Type B pancreatic cell (in vitro differentiated cells): ENCODE measurements at places on chromosomes 3 and 15. TPM values are rescaled to one million over a fixed set of nuclear protein-coding genes. Genes with fewer than 3 reads are reported as not detected.
A peak's percentile ranks its signal among the peaks of the same experiment; 100 is the strongest.

MAP6D1 gene
- total RNA-seq, result 3.2 and 3.3 TPM in 2 replicates

SPTBN5 gene
- 3.1 and 4.2 TPM in 2 replicates for total RNA-seq

GOLGA6L7 gene
- not detected in 2 replicates for total RNA-seq

PLOD2 gene
- total RNA-seq, result 24.7 and 35.0 TPM in 2 replicates

GRCh38 chr15:86139828-86140227 lies 60.2 kb downstream of the AGBL1 start:
- H3K27ac ChIP-seq, result no peak overlapping the region
- H3K27me3 ChIP-seq, result peaks cover 13% of the 10 kb centered on the region
- DNase-seq, result no peak
- no peaks in the 10 kb centered on the region for H3K36me3 ChIP-seq

DNA sequence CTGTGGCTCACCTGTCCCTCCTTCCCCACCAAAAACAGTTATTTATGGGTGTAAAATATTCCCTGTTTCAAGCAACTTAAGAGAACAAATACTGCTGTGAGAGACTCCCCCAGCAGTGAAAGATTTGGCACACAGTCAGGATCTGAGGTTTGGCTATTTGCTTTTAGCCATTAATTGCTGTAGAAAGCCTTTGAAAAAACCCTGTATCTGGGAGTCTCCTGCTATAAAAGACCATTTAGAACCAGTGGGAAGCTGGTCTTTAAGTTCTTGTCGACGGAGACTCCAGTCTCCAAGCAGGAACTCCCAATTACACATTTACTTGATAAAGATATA lies 55.1 kb upstream of the PCSK6 start:
- H3K36me3 ChIP-seq, result no peaks in the 10 kb centered on the region
- H3K27ac ChIP-seq, result no peak overlapping the region
- no peak for DNase-seq
- no peaks in the 10 kb centered on the region for H3K4me1 ChIP-seq
- peaks cover 16% of the 10 kb centered on the region for H3K27me3 ChIP-seq
- H3K4me3 ChIP-seq, result no peak overlapping the region

DNA sequence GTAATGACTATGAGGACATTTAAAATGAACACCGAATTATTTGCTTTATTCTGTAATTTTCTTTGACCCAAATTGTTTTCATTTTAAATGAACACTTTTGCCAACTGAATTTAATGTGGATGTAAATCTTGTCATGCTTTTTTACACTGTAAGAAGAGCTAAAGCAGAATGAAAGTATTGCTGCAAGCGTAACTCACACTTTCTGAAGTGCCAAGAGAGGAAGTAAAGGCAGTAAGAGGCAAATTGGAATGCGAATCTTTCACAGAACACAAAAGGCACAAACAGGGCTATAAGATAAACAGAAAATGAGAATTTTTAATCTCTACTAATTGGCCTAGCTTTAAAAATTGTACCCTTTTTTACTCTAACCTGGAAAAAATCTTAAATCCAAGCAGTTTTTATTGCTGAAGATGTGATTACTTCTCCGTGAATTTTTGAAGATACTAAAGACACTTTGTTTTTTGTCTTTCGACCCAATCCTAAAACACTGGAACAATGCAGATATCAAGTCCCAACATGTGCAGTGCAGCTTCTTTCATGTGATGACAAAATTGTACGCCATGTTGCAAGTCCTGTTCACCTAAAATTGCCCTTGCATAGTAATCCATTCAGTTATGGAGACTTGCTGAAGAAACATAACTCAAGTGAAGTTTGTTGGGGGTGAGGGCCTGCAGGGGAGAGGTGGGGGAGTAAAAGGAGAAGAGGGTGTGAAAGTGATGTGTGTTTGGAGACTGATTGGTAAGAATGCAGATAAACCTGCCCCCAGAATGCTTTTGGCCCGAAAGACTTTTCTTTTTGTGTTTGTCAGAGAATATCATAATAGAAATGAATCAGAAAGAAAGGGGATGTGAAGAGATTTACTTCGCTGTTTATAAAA lies 1.4 kb downstream of the ARID3B start:
- peaks cover 5% of the 10 kb centered on the region for H3K36me3 ChIP-seq
- peak overlapping the region; percentile 96 for H3K27ac ChIP-seq
- peak overlapping the region; percentile 95 for H3K4me3 ChIP-seq
- peaks cover 46% of the 10 kb centered on the region for H3K4me1 ChIP-seq

- H3K27ac ChIP-seq, result no peak overlapping the region
- H3K4me3 ChIP-seq, result no peak overlapping the region
- H3K36me3 ChIP-seq, result no peaks in the 10 kb centered on the region
- DNase-seq, result no peak
- peaks cover 18% of the 10 kb centered on the region for H3K4me1 ChIP-seq
Measured at GRCh38 chr3:100129941-100130340, 15.6 kb upstream of the FILIP1L start.

DNA sequence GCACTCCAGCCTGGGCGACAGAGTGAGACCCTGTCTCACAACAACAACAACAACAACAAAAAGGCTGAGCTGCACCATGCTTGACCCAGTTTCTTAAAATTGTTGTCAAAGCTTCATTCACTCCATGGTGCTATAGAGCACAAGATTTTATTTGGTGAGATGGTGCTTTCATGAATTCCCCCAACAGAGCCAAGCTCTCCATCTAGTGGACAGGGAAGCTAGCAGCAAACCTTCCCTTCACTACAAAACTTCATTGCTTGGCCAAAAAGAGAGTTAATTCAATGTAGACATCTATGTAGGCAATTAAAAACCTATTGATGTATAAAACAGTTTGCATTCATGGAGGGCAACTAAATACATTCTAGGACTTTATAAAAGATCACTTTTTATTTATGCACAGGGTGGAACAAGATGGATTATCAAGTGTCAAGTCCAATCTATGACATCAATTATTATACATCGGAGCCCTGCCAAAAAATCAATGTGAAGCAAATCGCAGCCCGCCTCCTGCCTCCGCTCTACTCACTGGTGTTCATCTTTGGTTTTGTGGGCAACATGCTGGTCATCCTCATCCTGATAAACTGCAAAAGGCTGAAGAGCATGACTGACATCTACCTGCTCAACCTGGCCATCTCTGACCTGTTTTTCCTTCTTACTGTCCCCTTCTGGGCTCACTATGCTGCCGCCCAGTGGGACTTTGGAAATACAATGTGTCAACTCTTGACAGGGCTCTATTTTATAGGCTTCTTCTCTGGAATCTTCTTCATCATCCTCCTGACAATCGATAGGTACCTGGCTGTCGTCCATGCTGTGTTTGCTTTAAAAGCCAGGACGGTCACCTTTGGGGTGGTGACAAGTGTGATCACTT lies 2.0 kb downstream of the CCR5 start:
- no peak overlapping the region for H3K27ac ChIP-seq
- H3K27me3 ChIP-seq, result peaks cover 48% of the 10 kb centered on the region
- H3K36me3 ChIP-seq, result no peaks in the 10 kb centered on the region
- no peak for DNase-seq
- H3K4me3 ChIP-seq, result no peak overlapping the region
- H3K4me1 ChIP-seq, result peaks cover 6% of the 10 kb centered on the region

GRCh38 chr15:41438206-41438605 lies 21.3 kb downstream of the RTF1 start:
- no peak overlapping the region for H3K27ac ChIP-seq
- no peaks in the 10 kb centered on the region for H3K27me3 ChIP-seq
- peaks cover 25% of the 10 kb centered on the region for H3K36me3 ChIP-seq
- no peak overlapping the region for H3K4me3 ChIP-seq
- peaks cover 12% of the 10 kb centered on the region for H3K4me1 ChIP-seq
- no peak for DNase-seq

- no peaks in the 10 kb centered on the region for H3K36me3 ChIP-seq
- DNase-seq, result no peak
- peaks cover 20% of the 10 kb centered on the region for H3K4me1 ChIP-seq
- H3K27ac ChIP-seq, result no peak overlapping the region
Measured at GRCh38 chr15:40334941-40335795, 5.6 kb downstream of the CCDC9B start.

DNA sequence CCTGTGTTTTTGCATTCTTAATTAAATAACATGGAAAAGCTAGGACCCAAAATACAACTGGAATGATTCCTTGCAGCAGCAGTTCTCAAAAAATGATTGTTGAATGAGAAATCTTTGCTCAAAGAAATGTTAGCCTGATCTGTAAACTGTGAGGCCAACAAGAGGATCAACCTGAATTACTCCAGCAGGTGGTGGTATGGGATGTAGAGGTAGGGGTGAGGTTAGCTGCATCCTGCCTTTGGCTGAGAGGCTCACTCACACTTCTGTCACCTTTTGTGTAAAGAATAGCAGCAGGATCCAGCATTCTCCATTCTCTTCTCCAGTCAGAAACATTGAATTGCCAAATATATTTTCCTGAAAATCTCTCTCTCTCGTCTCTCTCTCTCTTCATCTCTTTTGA lies 26.5 kb upstream of the FAM98B start:
- no peaks in the 10 kb centered on the region for H3K4me1 ChIP-seq
- H3K27me3 ChIP-seq, result peaks cover 11% of the 10 kb centered on the region
- DNase-seq, result no peak
- no peak overlapping the region for H3K27ac ChIP-seq

DNA sequence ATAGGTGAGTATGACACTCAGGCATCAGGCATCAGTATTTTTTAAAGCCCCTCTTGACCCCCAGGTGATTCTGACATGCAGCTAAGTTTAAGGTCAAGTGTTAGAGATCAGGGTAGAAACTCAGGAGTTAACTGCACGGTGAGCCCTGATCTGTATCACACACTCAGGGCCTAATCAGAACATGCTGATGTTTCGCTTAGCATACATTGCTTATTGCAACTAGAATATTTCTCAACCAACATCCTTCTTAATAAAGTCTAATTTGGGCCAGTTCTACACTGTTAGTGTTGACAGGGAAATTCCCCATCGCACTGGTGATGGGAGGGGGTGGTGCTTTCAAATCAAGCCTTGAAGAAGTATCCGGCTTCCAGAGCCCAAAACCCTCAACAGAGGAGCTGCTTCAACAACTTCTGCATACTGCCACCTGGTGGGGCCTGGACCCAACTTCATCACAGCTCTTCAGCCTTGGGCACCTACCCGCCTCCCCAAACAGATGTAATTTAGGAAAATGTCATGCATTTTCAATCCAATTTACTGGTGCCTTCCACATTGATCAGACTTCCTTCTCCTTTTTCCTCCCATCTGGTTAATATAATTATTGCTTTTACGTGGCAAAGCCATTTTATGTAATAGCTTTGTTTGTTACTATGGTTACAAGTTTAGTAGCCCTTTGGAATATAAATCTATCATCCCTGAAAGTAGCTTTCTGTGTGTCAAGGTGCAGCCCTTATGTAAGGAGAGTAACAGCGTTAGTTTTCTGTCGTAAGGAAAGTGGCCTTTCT lies 312.2 kb downstream of the RORA start:
- peak; percentile 76 for DNase-seq
- H3K4me1 ChIP-seq, result peaks cover 35% of the 10 kb centered on the region
- H3K27me3 ChIP-seq, result no peaks in the 10 kb centered on the region
- peak overlapping the region; percentile 86 for H3K27ac ChIP-seq

- no peak overlapping the region for H3K27ac ChIP-seq
- H3K4me1 ChIP-seq, result peaks cover 30% of the 10 kb centered on the region
- H3K36me3 ChIP-seq, result peaks cover 3% of the 10 kb centered on the region
- no peak for DNase-seq
- no peak overlapping the region for H3K4me3 ChIP-seq
Measured at GRCh38 chr3:78978037-78978436, 789.8 kb downstream of the ROBO1 start.

DNA sequence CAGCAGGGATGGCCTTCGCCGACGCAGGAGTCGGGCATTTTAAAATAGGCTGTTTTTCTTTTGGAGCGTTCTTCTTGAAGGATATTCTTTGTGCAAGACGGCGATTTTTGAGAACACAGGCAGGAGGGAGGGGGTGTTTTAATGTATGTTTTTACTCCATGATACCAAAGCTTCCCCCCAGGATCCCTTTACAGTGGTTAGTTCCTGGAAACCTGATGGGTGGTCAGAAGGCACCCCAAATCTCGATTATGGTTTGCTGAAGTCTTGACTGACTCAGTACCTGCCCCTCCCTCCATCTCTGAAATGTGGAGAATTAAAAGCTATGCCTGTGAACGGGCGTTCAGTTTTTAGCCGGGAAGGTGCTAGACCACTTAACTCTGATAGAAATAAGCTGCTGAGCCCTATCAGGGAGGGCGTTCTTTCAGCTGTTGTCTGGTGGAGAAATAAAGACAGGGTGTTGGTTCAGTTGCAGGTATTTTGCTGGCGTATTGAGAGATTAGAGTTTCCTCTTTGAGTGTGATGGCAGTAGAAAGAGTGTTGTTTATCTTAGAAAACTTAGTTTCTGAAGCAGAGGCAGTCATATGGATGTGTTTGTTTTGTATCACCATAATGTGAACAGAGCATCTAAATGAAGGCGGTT lies 3.4 kb downstream of the IGF1R start:
- peak overlapping the region; percentile 95 for H3K27ac ChIP-seq
- no peak for DNase-seq
- no peaks in the 10 kb centered on the region for H3K36me3 ChIP-seq
- peaks cover 4% of the 10 kb centered on the region for H3K27me3 ChIP-seq
